Stimulated activated CD4-positive, alpha-beta T cell treated with anti-CD3 and anti-CD28 coated beads, Interleukin-1b, Interleukin-23, amount 100 ng/mL, for 24 hours (primary cell): ENCODE measurements at places on chromosomes 11 and 22.

- no peak for DNase-seq
These were observed 33.3 kb downstream of the KIAA1671 start for GRCh38 chr22:24985826-24986214.

DNA sequence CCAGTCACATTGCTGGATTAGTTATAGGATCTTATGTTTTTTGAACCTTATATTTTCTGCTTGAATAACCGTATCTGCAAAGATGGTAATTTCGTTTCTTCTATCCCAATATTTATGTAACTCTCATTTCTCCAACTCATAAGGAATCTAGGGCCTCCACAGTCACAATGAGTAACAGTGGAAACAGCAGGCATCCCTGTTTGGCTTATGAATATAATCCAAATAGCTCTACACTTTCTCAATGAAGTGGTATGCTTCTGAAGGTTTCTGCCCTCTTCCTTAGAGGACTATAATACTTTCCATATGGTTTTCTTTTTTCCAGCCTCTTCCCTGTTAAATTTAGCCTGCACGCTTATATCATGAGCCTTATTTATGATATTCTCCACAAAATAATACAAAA lies 16.5 kb downstream of the ATP6V1E1 start:
- no peak for DNase-seq

DNA sequence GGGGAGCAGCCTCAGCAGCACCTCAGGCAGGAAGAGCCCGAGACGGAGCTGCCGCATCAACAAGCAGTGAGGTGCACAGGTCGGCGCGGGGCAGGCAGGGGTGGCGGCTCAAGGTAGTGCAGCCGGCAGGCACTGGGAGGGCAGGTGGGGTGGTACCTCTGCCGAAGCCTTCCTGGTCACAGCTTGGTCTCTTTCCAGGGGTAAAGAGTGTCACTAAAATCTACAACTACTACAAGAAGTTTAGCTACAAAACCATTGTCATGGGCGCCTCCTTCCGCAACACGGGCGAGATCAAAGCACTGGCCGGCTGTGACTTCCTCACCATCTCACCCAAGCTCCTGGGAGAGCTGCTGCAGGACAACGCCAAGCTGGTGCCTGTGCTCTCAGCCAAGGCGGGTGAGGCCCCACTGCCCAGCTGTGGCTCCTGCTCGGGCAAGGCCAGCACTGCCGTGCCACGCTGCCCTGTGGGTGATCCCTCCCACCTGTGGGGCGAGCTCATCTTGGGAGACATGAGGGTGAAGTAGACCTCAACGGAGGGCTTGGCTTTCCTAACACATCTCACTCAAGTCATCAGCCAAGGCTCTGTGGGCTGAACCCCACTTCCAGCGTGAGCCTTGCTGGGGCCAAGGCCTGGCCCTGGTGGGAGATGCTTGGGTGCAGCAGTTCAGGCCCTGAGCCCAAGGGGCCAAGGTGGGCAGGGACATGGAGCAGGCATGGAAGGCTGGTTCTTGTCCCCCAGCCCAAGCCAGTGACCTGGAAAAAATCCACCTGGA lies 13.6 kb downstream of the GATD1 start:
- no peak for DNase-seq

DNA sequence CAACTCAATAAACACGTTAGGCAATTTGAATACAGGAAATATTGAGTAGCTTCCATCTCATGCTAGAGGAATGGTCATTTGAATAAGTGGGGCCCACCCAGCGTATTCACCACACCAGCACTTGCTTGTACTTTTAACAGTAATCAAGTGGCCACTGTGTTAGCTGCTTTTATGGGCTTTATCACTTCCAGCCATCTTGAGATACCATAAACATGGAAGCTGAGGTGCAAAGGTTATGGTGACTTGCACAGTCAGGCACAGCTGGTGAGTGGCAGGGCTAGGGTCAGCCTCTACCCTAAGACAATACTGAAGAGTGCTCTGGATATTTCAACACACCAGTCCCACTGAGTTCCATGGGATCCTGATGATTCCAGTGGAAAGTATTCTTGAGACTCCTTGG lies 6.7 kb downstream of the JOSD1 start:
- no peak for DNase-seq

GRCh38 chr11:82864268-82864667 lies 36.0 kb downstream of the PRCP start:
- no peak for DNase-seq
